ENCODE measurements at places on chromosomes 3 and 15.

DNA sequence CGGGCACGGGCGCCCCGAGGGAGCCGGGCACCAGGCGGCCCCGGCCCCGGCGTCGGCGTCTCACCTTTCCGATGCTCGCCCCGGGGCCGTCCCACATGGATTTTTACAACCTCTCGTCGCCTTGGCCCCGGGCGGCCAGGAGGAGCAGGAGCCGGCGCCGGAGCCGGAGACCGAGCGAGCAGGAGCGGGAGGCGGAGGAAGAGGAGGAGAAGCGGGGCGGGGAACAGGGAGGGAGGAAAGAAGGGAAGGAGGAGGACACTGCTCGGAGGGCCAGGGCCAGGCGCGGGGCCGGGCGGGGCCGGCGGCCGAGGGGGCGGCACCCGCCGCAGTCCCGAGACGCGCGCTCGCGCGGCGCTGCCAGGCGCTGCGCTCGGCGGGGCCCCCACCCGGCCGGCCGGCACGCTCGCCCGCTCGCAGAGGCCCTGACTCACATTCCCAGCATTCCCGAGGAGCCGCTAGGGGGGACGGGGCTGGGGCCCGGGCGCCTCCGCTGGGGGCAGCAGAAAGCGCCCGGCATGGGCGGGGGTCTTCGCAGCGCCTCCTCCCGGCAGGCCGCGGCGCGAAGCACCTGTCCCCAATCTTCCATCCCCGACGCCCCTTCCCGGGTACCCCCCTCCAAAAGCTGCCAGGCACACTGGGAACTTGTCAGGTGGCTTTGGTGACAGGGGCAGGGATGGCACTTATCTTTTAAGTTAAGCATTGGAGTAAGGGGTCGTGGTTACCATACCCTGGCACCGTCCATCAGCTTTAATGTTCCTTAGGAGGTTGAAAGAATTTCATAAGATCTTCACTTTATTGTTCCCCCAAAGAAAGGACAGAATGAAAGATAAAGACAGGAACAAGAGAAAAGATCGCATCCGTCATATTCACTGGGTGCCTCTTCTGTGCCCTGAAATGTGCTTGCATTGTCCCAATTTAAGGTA lies at the start of gene ERC2:
Gene ERC2, minus strand, starts transcription at position 284 of the 923 bp plus-strand sequence.
- no peak for DNase-seq

GRCh38 chr3:116037954-116038911 lies 407.1 kb downstream of the LSAMP start:
- no peak for DNase-seq

- DNase-seq, result no peak
These were observed 34.8 kb downstream of the ZMAT3 start for GRCh38 chr3:179036626-179037300.

DNA sequence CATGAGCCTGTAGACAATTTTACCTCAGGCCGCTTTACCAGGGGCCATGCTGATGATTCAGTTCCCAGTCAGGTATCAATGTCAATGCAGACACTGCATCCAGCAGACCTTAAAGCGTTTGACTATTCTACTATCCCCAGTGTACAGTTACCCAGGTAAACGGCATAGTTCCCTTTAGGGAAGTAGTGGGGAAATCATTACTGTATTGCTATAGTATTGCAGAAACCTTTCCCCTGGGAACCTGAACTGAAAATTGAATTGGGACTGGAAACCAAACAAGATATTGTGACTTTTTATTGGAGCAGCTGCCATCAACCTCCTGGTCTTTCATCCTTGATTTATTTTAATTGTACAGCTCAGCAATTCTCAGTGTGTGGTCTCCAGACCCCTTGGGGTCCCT lies 6.6 kb upstream of the INAFM2 start:
- no peak for DNase-seq

- no peak for DNase-seq
These were observed 104.3 kb upstream of the PRR20G start for GRCh38 chr3:127392156-127392490.

- DNase-seq, result no peak
These were observed 225.1 kb upstream of the CNTN3 start for GRCh38 chr3:74839566-74839965.

- no peak for DNase-seq
These were observed 62.2 kb downstream of the PLCH1 start for GRCh38 chr3:155682426-155683343.

- DNase-seq, result no peak
These were observed 17.8 kb downstream of the ACKR2 start for GRCh38 chr3:42827023-42827422.

DNA sequence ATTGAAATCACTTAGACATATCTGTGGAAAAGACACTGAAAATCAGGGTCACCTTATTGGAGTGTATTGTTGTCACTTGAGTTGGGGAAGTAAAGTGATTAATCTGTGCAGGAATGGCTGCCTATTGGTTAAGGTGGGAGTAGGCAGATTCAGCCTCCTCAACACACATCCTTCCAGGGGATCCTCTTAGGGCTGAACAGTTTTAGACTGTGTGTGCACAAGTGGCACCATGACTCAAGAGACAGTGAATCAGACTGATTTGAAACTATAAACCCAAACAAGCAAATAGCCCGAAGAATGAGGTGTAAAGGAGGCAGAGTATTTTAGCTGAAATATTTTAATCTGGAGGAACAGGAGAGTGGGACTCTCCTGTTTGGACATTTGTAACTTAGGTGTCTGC lies 4.9 kb downstream of the ABHD17C start:
- no peak for DNase-seq

DNA sequence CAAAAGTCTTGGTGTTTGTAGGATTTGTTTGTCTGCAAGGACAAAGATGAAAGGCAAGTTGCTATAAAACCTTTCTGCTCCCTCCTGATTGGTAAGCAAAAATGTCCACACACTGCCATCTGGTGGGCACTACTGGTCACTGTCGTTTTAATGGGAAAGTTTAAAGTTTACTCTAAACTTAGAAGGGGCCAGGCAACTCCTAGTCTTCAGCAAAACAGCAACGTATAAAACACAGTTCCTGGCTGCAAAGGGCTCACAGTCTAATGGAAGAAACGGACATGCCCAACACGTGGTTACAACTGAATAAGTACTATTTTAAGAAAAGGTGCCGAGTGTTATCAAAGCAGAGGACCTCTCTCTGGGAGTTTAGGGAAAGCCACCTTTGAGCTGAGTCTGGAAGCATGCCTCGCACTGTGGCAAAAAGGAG lies 23.7 kb upstream of the TPRG1 start:
- peak; percentile 40 for DNase-seq

- no peak for DNase-seq
These were observed 537.3 kb upstream of the NR2F2 start for GRCh38 chr15:95793231-95793630.

- DNase-seq, result no peak
These were observed 33.6 kb upstream of the TMCC1 start for GRCh38 chr3:129927072-129927471.

DNA sequence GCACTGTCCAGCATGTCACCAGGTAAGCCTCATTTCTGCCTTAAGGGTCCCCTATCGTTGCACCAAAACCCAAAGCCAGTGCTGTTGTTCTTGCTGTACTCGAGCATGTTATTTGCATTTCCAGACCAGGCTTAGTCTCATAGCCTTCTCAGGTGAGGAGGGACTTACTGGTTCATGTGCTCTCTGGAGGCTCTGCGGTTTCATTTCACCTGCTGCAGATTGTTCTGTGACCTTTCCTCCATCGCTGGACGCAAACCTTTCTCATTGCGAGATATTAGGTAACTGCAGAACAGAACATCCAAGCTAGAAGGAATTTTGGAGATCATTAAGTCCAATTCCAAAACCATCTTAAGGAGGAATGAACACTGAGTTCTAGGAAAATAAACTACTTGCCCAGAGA lies 187.3 kb upstream of the BCL6 start:
- DNase-seq, result no peak

DNA sequence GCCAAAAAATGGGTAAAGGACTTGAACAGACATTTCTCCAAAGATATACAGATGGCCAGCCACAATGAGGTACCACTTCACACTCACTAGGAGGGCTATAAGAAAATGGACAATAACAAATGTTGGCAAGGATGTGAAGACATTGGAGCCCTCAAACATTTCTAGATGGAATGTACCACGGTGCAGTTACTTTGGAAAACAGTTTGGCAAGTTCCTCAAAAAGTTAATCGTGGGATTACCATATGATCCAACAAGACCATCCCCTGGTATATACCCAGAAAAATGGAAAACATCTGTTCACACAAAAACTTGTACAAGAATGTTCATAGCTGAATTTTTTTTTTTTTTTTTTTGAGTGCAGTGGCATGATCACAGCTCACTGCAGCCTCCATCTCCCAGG lies 15.9 kb upstream of the HRH1 start:
- DNase-seq, result no peak

- DNase-seq, result no peak
These were observed 627.1 kb upstream of the ADAMTS9 start for GRCh38 chr3:65314916-65315315.

DNA sequence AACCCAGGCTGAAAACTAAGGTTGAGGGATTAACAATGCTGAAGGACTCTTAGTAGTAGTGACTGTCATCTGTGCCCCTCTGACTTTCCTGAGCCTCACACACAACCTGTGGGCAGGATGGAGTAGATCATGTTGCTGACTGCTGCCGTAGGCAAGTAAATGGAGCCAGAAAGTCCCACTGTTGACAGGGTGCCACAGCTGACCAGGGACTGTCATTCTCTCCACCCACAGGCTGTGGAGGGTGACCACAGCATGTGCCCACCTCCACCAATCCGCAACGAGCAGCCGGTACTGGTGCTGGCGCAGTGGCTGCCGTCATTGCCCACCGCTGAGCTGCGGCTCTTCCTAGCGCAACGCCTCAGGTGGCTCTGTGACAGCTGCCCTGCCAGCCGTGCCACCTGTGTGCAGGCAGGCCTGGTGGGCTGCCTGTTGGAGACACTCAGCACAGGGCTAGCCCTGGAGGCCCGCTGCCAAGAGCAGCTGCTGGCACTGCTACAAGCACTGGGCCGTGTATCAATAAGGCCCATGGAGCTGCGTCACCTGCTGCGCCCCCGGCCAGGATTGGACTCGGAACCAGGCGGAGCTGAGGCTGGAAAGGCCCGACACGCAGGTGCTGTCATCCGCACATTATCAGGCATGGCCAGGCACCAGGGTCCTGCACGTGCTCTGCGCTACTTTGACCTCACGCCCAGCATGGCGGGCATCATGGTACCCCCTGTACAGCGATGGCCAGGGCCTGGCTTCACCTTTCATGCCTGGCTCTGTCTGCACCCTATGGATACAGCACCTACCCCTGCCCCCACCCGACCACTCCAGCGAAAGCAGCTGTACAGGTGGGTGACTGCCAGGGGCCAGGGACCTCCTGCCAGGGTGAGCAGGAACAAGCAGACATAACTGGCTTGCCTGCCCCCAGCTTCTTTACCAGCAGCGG lies 15.6 kb downstream of the NBEAL2 start:
- DNase-seq, result no peak

- no peak for DNase-seq
These were observed 248.8 kb downstream of the SHOX2 start for GRCh38 chr3:157857440-157857839.

GRCh38 chr3:124298951-124299350 lies 307.0 kb upstream of the ROPN1 start:
- DNase-seq, result no peak

GRCh38 chr3:15098503-15099363 lies at the start of gene RBSN:
TSS of gene RBSN (minus strand) at chr3:15099148. CDS start at chr3:15096120, 3,028 bp downstream.
- peak; percentile 91 for DNase-seq

DNA sequence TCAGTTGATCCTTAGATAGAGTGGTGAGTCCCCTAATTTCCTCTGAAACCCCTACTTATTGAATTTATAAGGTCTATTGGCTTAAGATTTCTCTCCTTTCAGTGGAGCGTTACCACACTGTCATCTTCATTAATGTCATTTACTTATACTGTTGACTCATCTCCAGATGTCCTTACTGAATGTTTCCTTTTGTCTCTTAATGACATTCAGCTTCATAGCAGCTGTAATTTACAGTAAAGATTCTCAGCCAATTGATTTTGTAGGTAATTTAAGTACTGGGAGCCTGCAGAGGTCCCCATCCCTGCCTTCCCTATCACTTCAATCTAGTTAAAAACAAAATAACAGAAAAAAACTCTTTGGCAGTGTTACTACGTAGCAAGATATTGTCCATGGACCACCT lies 18.8 kb downstream of the STX19 start:
- DNase-seq, result no peak

GRCh38 chr3:55521064-55521737 lies 34.1 kb upstream of the WNT5A start:
- no peak for DNase-seq

- DNase-seq, result no peak
These were observed 402.2 kb upstream of the PROK2 start for GRCh38 chr3:72187131-72187530.

DNA sequence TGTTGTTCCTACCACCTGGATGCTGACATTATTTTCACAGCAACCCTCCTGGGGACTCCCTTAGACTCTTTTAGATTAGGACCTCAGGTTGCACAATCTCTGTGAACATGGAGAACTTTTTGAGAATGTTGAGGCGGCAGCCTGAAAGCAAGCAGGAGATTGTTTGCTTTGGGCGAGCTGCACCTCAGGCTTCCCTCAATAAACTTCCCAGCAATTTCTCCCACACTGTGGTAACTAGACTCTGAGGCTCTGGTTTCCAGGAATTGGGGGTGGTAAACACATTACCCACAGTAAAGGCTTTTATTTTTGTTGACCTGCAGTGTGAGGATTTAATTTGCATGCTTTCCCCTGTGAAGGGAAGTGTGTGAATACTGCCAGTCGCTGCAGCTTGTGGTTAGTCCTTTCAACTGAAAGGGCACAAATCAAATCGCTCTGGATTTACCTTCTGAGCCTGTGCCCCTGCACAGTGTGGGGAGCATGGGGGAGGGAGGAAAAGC lies 35.2 kb upstream of the SIAH2 start:
- DNase-seq, result no peak

GRCh38 chr3:13199006-13199776 lies 126.0 kb upstream of the IQSEC1 start:
- DNase-seq, result no peak

DNA sequence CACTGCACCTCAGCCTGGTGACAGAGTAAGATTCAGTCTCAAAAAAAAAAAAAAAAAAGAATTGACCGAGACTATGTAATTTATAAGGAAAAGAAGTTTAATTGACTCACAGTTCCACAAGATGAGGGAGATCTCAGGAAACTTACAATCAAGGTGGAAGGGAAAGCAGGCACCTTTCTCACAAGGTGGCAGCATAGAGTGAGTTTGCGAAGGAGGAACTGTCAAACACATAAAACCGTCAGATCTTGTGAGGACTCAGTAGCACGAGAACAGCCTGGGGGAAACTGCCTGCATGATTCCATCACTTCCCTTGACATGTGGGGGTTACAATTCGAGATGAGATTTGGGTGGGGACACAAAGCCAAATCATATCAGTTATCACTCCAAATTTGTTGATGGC lies 380.9 kb downstream of the EDEM1 start:
- no peak for DNase-seq

- no peak for DNase-seq
These were observed 74.8 kb downstream of the ADAMTS9 start for GRCh38 chr3:64612916-64613526.

GRCh38 chr3:156602424-156602823 lies 47.5 kb upstream of the SSR3 start:
- no peak for DNase-seq

GRCh38 chr3:58880182-58880581 lies 169.6 kb downstream of the CFAP20DC start:
- DNase-seq, result no peak
